SJCRH30 (cell line): ENCODE measurements at places on chromosomes 1 and 21. TPM values are rescaled to one million over a fixed set of nuclear protein-coding genes. Genes with fewer than 3 reads are reported as not detected.

GRCh38 chr1:214044438-214045214 lies 56.9 kb downstream of the PROX1 start:
- peaks cover 4% of the 10 kb centered on the region; the same call in 1 of the 2 replicates for H3K36me3 ChIP-seq
- DNase-seq, result peak; percentile 22
- no peak overlapping the region for H3K27ac ChIP-seq
- H3K4me3 ChIP-seq, result no peak overlapping the region

GRCh38 chr1:43976890-43977289 lies 2.1 kb upstream of the B4GALT2 start:
- H3K27ac ChIP-seq, result no peak overlapping the region
- no peak overlapping the region for H3K4me3 ChIP-seq
- no peak for DNase-seq
- peaks cover 20% of the 10 kb centered on the region for H3K36me3 ChIP-seq

- H3K36me3 ChIP-seq, result peaks cover 9% of the 10 kb centered on the region; the same call in 1 of the 2 replicates
- DNase-seq, result no peak
- H3K4me1 ChIP-seq, result no peaks in the 10 kb centered on the region
- H3K27me3 ChIP-seq, result no peaks in the 10 kb centered on the region
Measured at GRCh38 chr1:70286453-70286852, 65.3 kb downstream of the SRSF11 start.

DNA sequence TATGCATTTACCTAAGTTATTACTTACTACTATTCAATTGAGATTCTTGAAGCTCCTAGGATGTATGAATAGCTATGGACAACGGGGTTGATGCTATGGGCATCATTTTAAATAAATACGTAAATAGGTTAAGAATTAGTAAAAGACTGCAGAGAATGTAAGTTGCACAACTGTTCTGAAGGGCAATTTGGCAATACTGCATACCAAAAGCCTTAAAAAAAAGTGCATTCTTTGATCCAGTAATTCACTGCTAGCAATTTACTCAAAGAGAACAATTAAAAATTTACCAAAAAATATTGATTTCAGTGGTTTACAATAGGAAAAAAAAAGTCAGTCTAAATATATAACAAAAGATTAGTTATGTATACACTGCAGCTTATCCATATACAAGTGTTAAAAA lies 3.5 kb downstream of the ARPC5 start:
- peaks cover 5% of the 10 kb centered on the region; the same call in 1 of the 2 replicates for H3K4me1 ChIP-seq
- H3K4me3 ChIP-seq, result no peak overlapping the region
- no peak overlapping the region for H3K27ac ChIP-seq
- H3K36me3 ChIP-seq, result peaks cover 21% of the 10 kb centered on the region
- no peaks in the 10 kb centered on the region for H3K27me3 ChIP-seq

- H3K4me1 ChIP-seq, result peaks cover 15% of the 10 kb centered on the region
- no peaks in the 10 kb centered on the region for H3K27me3 ChIP-seq
- no peak for DNase-seq
- H3K27ac ChIP-seq, result no peak overlapping the region
- no peak overlapping the region for H3K4me3 ChIP-seq
Measured at GRCh38 chr1:6358757-6359201, 34.8 kb downstream of the ACOT7 start.

DNA sequence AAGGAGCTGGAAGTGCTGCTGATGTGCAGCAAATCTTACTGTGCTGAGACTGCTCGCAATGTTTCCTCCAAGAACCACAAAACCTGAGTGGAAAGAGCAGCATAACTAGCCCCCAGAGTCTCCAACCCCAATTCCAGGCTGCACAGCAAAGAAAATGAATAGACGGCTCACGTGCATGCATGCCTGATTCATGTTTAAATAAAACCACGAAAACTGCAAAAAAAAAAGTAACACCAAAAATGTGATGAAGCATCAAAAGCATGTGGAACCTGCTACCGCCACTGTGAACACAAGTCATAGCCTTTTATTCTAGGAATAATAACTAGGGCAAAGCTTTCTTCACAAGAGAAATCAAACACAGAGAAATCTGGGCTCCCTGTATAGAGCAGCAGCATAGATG lies 9.6 kb upstream of the TRNP1 start:
- no peaks in the 10 kb centered on the region for H3K36me3 ChIP-seq
- DNase-seq, result no peak
- no peaks in the 10 kb centered on the region for H3K27me3 ChIP-seq

DNA sequence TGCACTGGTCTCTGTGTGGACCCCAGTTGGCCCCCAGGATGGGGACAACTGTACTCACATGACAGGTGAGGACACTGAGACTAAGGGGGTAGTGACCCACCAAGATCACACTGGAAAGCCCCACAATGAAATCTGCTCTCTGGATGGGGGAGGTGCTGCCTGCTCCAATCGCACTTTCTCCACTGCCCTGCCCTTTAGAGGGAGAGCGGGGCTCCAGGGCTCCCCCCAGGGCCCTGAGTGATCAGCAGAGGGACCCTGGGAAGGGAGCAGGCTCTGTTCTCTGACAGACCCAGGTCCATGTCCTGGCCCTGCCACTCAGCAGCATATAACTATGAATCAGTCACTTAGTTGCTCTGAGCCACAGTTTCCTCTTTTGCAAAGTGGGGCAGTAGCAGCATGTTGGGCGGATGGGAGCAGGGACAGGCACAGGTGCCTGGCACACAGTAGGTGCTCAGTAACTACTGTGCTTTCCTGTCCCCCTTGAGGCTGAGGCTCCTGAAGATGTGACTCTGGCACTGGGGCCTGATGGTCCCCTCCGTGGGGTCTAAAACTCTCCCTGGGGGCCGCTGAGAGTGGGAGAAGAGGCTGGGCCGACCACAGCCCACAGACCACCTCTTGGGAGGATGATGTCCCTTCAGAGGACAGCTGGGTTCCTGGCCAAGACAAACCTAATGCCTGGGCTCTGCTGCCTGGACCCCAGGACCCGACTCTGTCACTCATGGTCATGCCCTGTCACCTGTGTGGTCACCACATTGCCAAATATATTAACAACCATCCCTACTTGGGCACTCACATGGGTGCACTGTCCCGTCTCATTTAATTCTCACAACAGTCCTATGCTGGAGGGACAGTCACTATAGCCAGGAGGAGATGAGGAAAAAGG lies 222.7 kb downstream of the PTPRU start:
- H3K27me3 ChIP-seq, result peaks cover 7% of the 10 kb centered on the region; the same call in 1 of the 2 replicates
- H3K27ac ChIP-seq, result no peak overlapping the region
- H3K4me3 ChIP-seq, result no peak overlapping the region

GRCh38 chr1:198320759-198321158 lies 164.0 kb downstream of the NEK7 start:
- H3K27ac ChIP-seq, result no peak overlapping the region
- H3K4me1 ChIP-seq, result no peaks in the 10 kb centered on the region
- H3K36me3 ChIP-seq, result no peaks in the 10 kb centered on the region
- no peak overlapping the region for H3K4me3 ChIP-seq
- DNase-seq, result no peak
- H3K27me3 ChIP-seq, result no peaks in the 10 kb centered on the region

GRCh38 chr1:67956116-67956515 lies 94.3 kb downstream of the DIRAS3 start:
- H3K4me1 ChIP-seq, result no peaks in the 10 kb centered on the region
- H3K27me3 ChIP-seq, result no peaks in the 10 kb centered on the region; the same call in 1 of the 2 replicates
- no peak overlapping the region for H3K4me3 ChIP-seq

DNA sequence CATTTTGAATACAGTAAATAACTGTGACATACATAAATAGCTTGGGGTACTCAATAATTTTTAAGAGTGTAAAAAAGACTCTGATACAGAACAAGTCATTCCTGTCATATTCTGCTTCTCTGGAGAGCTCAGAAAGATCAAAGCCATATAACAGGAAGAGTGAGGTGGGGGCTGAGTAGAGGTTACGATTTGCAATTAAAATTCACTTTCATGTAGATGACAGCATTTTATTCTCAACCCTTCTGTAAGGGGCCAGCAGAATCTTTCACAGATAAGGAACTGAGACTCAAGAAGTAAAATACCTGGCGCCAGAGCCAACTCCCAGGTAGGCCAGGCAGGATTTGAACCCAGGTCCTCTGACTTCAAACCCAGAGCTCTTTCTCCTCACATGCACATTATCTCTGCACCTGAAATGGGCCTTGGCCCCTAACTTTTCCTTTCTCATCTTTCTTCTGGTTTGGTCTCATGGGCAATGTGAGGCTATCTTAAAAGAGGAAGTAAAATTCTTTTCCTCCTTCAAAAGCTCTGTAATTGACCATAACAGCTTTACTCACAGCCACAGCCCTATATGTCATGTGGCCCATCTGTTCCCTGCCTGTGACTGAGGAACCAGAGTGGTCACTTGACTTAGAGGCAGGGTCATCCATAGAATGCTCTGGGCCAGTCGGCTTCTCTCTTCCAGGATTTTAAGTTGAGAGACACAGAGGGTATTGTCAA lies 80.9 kb upstream of the SYT6 start:
- DNase-seq, result no peak
- no peaks in the 10 kb centered on the region for H3K4me1 ChIP-seq
- H3K4me3 ChIP-seq, result no peak overlapping the region

GRCh38 chr21:37765221-37765900 lies 150.9 kb downstream of the KCNJ6 start:
- DNase-seq, result no peak
- no peaks in the 10 kb centered on the region for H3K27me3 ChIP-seq
- no peak overlapping the region for H3K27ac ChIP-seq
- H3K36me3 ChIP-seq, result no peaks in the 10 kb centered on the region

GRCh38 chr1:205523891-205524793 lies 19.7 kb downstream of the CDK18 start:
- no peak overlapping the region for H3K4me3 ChIP-seq
- H3K36me3 ChIP-seq, result no peaks in the 10 kb centered on the region
- DNase-seq, result peak; percentile 91
- H3K4me1 ChIP-seq, result peaks cover 10% of the 10 kb centered on the region
- peaks cover 3% of the 10 kb centered on the region for H3K27me3 ChIP-seq

DNA sequence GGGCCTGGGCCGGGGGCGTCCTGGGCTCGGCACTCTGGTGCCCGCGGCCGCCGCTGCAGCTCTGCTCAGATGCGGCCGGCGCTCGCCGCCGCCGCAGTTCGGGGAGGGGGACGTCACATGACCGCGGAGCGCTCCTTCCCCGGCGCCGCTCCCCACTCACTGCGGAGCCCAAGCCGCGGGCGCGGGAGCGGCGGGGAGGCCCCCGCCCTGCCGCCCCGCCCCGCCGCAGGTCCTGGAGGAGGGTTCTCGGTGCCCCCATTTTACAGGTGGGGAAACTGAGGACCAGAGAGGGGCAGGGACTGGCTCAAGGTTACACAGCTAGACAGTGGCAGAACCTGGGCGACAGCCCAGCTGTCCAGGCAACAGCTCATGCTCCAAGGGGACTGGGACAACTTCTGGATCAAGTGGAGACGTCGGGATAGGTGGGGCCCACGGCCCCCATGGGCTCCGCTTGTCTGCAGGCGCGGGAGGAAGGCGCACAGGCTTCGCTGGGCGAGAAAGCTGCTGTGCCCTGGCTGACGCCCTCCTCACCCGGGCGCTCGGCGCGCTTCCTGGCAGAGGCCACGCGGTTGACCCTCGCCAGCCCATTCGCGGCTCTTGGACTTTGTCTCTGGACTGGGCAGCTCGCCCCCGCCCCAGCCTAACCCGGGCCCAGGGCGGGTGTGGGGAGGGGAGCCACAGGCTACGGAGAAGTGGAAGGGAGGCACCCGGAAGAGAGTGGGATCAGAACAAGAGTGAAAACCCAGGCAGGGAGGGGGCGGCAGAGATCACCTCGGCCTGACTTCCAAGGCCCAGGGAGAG lies at the start of gene RAP1GAP:
Gene RAP1GAP, minus strand, starts transcription at position 100 of the 801 bp plus-strand sequence. CDS start 49,325 bp downstream, outside the sequence.
- peaks cover 23% of the 10 kb centered on the region for H3K4me1 ChIP-seq
- peak within 1 kb of the TSS; percentile 60 for H3K4me3 ChIP-seq
- no peaks in the 10 kb centered on the region for H3K27me3 ChIP-seq
- no peaks in the 10 kb centered on the region for H3K36me3 ChIP-seq
- H3K27ac ChIP-seq, result no peak within 1 kb of the TSS
- DNase-seq, result no peak

- no peaks in the 10 kb centered on the region for H3K36me3 ChIP-seq
- H3K27me3 ChIP-seq, result no peaks in the 10 kb centered on the region
- H3K4me3 ChIP-seq, result no peak overlapping the region
- H3K27ac ChIP-seq, result peak overlapping the region; percentile 19
- DNase-seq, result peak; percentile 74
Measured at GRCh38 chr1:39153684-39154083, 50.8 kb upstream of the MACF1 start.

- no peaks in the 10 kb centered on the region for H3K27me3 ChIP-seq
- no peak overlapping the region for H3K4me3 ChIP-seq
- no peak for DNase-seq
- H3K36me3 ChIP-seq, result peaks cover 88% of the 10 kb centered on the region
Measured at GRCh38 chr1:155954645-155955044, 13.2 kb downstream of the RXFP4 start.

DNA sequence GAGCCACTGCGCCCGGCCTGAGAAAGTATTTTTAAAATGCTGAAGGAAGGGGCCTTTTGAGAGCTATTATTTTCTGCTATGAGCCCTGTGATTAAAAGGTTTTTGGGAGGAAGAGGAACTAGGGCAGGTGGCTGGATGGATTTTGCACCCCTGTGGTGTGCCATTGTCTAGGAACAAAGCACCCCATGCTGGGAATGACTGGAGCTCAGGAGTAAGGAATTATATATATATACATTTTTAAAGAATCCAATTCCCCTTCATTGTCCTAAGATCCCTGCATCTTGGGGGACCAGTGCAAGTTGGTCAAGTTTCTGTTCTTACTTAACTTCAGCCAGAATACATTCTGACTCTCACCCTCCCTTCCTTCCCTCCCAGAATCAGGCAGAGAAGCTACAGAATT lies 91.6 kb downstream of the ZNF648 start:
- H3K36me3 ChIP-seq, result no peaks in the 10 kb centered on the region
- no peaks in the 10 kb centered on the region for H3K27me3 ChIP-seq
- H3K4me1 ChIP-seq, result no peaks in the 10 kb centered on the region
- no peak overlapping the region for H3K4me3 ChIP-seq
- no peak for DNase-seq
- no peak overlapping the region for H3K27ac ChIP-seq

DNA sequence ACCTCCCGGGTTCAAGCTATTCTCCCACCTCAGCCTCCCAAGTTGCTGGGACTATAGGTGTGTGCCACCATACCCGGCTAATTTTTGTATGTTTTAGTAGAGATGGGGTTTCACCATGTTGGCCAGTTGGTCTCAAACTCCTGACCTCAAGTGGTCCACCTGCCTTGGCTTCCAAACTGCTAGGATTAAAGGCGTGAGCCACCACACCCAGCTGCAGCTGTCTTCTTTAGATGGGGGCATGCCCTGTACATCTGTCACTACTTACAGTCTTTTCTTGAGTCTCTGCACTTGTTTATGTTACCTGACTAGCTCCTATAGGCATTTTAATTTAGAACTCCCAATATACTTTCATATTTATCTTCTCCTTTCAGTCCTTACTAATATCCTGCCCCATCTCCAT lies 64.2 kb downstream of the SELENOF start:
- H3K27me3 ChIP-seq, result no peaks in the 10 kb centered on the region
- DNase-seq, result peak; percentile 70
- H3K4me3 ChIP-seq, result no peak overlapping the region

- no peak for DNase-seq
- no peaks in the 10 kb centered on the region for H3K36me3 ChIP-seq
- H3K4me1 ChIP-seq, result no peaks in the 10 kb centered on the region
- no peaks in the 10 kb centered on the region for H3K27me3 ChIP-seq
- H3K27ac ChIP-seq, result no peak overlapping the region
Measured at GRCh38 chr1:236168716-236169429, 26.5 kb downstream of the GPR137B start.

MPL gene
- not detected in 2 replicates for total RNA-seq

PPP1R8 gene
- total RNA-seq, result 81.7 and 84.5 TPM in 2 replicates

WNT3A gene
- total RNA-seq, result not detected in 2 replicates

MACF1 gene
- 160 and 172 TPM in 2 replicates for total RNA-seq

KCNA3 gene
- total RNA-seq, result not detected in 2 replicates

NHLH1 gene
- total RNA-seq, result 1.4 and 2.2 TPM in 2 replicates

OR10Z1 gene
- total RNA-seq, result not detected in 2 replicates

CD48 gene
- not detected in 2 replicates for total RNA-seq

GABRD gene
- not detected in 2 replicates for total RNA-seq

KRTAP13-2 gene
- total RNA-seq, result not detected in 2 replicates
